Kasumi-1 (cell line): ENCODE measurements at places on chromosomes 1 and 21.

DNA sequence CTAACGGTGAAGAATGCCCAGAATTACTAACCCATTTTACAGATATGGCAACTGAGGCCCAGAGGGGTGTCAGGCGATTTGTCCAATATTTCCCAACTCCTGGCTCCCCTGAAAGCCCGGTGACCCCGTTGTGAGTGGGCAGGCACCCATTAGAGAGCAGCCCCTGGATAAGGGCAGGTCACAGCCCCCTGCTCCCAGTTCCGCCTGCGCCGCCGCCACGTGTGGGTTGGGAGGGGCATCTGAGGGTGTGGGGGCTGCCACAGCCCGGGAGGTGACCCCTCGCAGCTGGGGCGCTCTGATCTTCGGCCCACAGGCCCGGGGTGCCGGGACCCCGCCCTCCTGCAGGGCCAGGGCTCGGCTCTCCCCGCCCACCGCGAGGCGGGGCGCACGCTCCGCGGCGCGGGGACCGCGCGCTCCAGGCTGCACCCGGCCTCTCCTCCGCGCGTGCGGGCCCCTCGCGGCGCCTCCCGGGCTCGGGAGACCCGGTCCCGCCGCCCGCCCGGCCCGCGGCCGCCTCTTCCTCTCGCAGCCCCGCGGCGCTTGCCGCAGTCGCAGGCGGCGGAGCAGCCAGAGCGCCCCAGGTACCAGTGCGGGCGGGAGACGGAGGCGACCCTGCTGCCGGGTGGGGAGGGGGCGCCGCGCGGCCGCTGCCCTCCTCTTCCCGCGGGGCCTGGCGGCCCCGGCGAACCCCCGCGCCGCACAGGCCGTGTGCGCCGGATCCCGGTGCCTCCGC, at the start of gene HTR6:
Gene HTR6, plus strand, starts transcription at position 423 of the 733 bp plus-strand sequence. CDS start 879 bp downstream, outside the sequence.
- DNase-seq, result no peak

GRCh38 chr1:77636864-77637263, 45.6 kb downstream of the ZZZ3 start:
- DNase-seq, result no peak

- no peak for DNase-seq
Measured at GRCh38 chr1:204463125-204464060, 31.2 kb downstream of the PIK3C2B start.

GRCh38 chr1:196558411-196558810, 49.8 kb downstream of the KCNT2 start:
- DNase-seq, result no peak
